ENCODE measurements at places on chromosomes 13 and 19.

GRCh38 chr13:109196948-109197347, 567.5 kb downstream of the MYO16 start:
- DNase-seq, result no peak

DNA sequence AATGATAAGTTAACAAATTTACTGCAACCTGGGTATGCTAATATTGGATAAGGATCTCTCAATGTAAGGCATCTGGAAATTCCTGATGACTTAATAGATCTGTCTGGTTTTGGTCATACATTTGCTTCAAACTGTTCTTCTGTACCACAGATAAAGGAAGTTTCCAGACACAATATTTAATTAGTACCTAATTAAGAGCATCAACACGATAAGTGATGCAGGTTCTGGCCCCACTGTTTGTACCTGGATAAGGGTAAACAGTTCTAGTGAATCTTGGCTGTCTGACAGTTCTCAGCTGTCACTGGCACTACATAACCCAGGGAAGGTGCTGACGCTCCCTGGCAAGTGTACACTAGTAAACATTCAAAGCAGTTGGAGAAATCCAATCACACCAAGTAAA, 165.6 kb downstream of the MZT1 start:
- DNase-seq, result no peak

DNA sequence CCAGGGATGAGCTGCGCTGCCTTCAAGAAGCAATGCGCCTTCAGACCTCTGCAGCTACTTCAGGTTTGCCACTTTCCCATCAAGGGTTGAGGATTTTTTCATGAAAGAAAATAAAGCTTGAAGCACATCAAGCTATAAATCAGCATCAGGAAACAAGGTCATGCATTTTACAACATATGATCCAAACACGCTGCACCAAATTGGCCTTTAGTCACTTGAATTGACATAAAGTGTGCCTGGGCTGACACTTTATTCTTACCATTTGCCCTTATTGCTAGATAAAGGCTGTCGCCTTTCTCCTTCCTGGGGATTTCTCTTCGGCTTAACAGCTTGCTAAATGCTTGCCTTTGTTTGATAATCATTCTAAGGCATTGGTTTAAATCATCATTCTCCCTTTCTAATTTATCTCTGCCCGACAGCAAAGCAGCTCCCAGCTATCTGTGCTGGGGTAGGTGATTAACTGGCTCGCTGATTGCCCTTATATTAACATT, 87.7 kb downstream of the LHFPL6 start:
- DNase-seq, result no peak

GRCh38 chr19:38714354-38714778, 29.9 kb downstream of the CAPN12 start:
- no peak for DNase-seq

- no peak for DNase-seq
Measured at GRCh38 chr19:46056536-46056935, 15.7 kb upstream of the IGFL4 start.

GRCh38 chr19:1872807-1873523, 9.6 kb upstream of the KLF16 start:
- no peak for DNase-seq

DNA sequence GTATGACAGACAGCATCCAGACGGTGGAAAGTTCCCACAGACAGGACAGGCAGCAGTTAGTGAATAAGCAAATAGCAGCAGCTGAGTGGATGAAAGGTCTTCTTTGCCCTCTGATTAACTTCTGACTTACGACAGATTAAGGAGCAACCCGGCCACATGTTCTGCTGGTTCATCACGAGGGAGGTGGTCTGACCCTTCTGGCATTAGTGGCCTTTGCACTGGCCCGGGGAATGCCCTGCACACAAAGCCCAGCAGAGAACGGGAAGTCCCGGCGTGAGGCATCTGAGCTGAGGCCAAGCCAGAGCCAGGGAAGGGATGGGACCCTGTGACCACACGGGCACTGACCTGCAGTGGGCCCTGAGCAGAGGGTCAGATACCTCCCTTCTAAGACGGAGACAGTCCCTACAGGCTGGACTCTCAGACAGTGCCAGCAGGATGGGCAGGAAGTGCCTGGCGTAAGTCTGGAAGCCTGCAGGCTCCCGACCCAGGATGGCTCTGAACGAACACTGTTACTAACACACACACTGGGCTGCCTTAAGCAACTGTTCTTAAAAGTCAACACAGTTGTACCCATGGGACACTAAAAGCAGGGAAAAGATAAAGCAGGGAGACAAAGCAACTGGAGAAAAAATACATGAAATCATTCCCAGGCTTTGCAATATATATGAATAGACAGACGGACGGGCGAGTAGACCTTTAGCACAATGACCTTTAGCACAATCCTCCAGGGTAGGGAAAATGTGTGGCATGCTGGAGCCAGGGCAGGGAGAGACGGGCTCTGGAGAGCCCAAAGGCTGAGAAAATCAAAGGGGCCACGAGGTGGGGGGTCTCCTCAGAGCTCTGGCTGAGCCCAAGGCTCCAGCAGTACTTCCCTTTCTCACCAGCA, 6.3 kb downstream of the C19orf12 start:
- DNase-seq, result no peak

- DNase-seq, result no peak
Measured at GRCh38 chr13:75312884-75313520, 169.0 kb downstream of the TBC1D4 start.

- DNase-seq, result no peak
Measured at GRCh38 chr13:98480915-98481877, 95.7 kb downstream of the STK24 start.
